ENCODE measurements at places on chromosomes 12 and 14. TPM values are rescaled to one million over a fixed set of nuclear protein-coding genes. Genes with fewer than 3 reads are reported as not detected.

LBHD2 gene
- not detected for total RNA-seq

MIP gene
- total RNA-seq = not detected

KLRK1 gene
- total RNA-seq = 4.9 TPM

KRT78 gene
- not detected for total RNA-seq

CACNA2D4 gene
- 22.8 TPM for total RNA-seq

OR4E2 gene
- total RNA-seq = not detected

ACVRL1 gene
- total RNA-seq = 115 TPM

LUM gene
- 31.2 TPM for total RNA-seq

RNASE8 gene
- total RNA-seq = not detected

PLEKHD1 gene
- not detected for total RNA-seq

C12orf60 gene
- not detected for total RNA-seq

CCDC196 gene
- not detected for total RNA-seq

NGB gene
- not detected for total RNA-seq

TAS2R46 gene
- total RNA-seq = 3.8 TPM

GPR132 gene
- total RNA-seq = 0.82 TPM

KCNC2 gene
- total RNA-seq = not detected

SLCO1B1 gene
- total RNA-seq = not detected

GPR162 gene
- 3.1 TPM for total RNA-seq

AP5M1 gene
- total RNA-seq = 50.3 TPM

TBC1D30 gene
- 0.37 TPM for total RNA-seq

LRP1-AS gene
- not detected for total RNA-seq

ABCC9 gene
- total RNA-seq = 5.2 TPM

IL31 gene
- total RNA-seq = not detected

MANSC4 gene
- total RNA-seq = not detected

STON2 gene
- 39.4 TPM for total RNA-seq

NANOG gene
- 0.16 TPM for total RNA-seq

LRRC43 gene
- not detected for total RNA-seq

PPP2R5E gene
- total RNA-seq = 25.8 TPM

CLEC4D gene
- not detected for total RNA-seq

C14orf180 gene
- total RNA-seq = 2.3 TPM

GPR135 gene
- total RNA-seq = 1.5 TPM

SP1 gene
- 80.1 TPM for total RNA-seq

VWF gene
- 31.3 TPM for total RNA-seq

TPCN1 gene
- 85.1 TPM for total RNA-seq

RPL10L gene
- 65.5 TPM for total RNA-seq

TECPR2 gene
- total RNA-seq = 22.7 TPM

COCH gene
- 2.5 TPM for total RNA-seq

TMEM63C gene
- 60.2 TPM for total RNA-seq

BRAP gene
- 17.3 TPM for total RNA-seq

ACSM4 gene
- total RNA-seq = not detected

Measured in transverse colon (tissue), 4 donors.